Bronchial epithelial cell (primary cell): ENCODE measurements at places on chromosomes 3 and 15. TPM values are rescaled to one million over a fixed set of nuclear protein-coding genes. Genes with fewer than 3 reads are reported as not detected.

Gene CHRM5
- not detected in 2 replicates for total RNA-seq

Gene ZBTB47
- total RNA-seq: 5.8 and 7.6 TPM in 2 replicates

Gene MPI
- 25.0 and 35.0 TPM in 2 replicates for total RNA-seq

Gene SLCO2A1
- total RNA-seq: not detected in 2 replicates

Gene CAV3
- 0.13 TPM in 1 of 2 replicates, not detected in the other for total RNA-seq

Gene ADIPOQ
- not detected in 2 replicates for total RNA-seq

Gene DNAH12
- total RNA-seq: under 0.01 and 0.13 TPM in 2 replicates

Gene COPB2
- total RNA-seq: 171 and 219 TPM in 2 replicates

Gene CFAP100
- not detected in 2 replicates for total RNA-seq

Gene RHOV
- 7.1 and 38.7 TPM in 2 replicates for total RNA-seq

Gene SPATA12
- total RNA-seq: under 0.01 TPM in 1 of 2 replicates, not detected in the other

Gene COL6A6
- total RNA-seq: under 0.01 TPM in 1 of 2 replicates, not detected in the other

Gene POLQ
- total RNA-seq: 0.79 and 1.3 TPM in 2 replicates

Gene ATP10A
- total RNA-seq: 0.26 and 1.8 TPM in 2 replicates

Gene HYPK
- total RNA-seq: 6.8 and 9.0 TPM in 2 replicates

Gene KLHL40
- not detected in 2 replicates for total RNA-seq

Gene SRPRB
- 81.7 and 111 TPM in 2 replicates for total RNA-seq

Gene PPARG
- total RNA-seq: 12.7 and 14.5 TPM in 2 replicates

Gene IQCH
- 1.1 and 2.9 TPM in 2 replicates for total RNA-seq

Gene B3GALNT1
- total RNA-seq: 7.2 and 7.4 TPM in 2 replicates

Gene SNTN
- total RNA-seq: not detected in 2 replicates

Gene THOC7
- 30.0 and 38.8 TPM in 2 replicates for total RNA-seq

Gene CMTM8
- total RNA-seq: 0.79 and 1.2 TPM in 2 replicates

Gene TUSC7
- total RNA-seq: not detected in 2 replicates

Gene TRPM1
- total RNA-seq: under 0.01 and 0.13 TPM in 2 replicates

Gene PAK6
- total RNA-seq: 11.6 and 11.8 TPM in 2 replicates

Gene SAMMSON
- not detected in 2 replicates for total RNA-seq

Gene IGSF10
- total RNA-seq: under 0.01 TPM in 1 of 2 replicates, not detected in the other

Gene PCLAF
- total RNA-seq: 1.8 and 3.2 TPM in 2 replicates

Gene SOX2
- total RNA-seq: 4.5 and 15.4 TPM in 2 replicates

Gene ARGFX
- total RNA-seq: not detected in 2 replicates

Gene FGF7
- 0.13 and 4.7 TPM in 2 replicates for total RNA-seq
